Epithelial cell of proximal tubule (primary cell): ENCODE measurements at places on chromosomes 1 and 21. TPM values are rescaled to one million over a fixed set of nuclear protein-coding genes. Genes with fewer than 3 reads are reported as not detected.
A peak's percentile ranks its signal among the peaks of the same experiment; 100 is the strongest.

DNA sequence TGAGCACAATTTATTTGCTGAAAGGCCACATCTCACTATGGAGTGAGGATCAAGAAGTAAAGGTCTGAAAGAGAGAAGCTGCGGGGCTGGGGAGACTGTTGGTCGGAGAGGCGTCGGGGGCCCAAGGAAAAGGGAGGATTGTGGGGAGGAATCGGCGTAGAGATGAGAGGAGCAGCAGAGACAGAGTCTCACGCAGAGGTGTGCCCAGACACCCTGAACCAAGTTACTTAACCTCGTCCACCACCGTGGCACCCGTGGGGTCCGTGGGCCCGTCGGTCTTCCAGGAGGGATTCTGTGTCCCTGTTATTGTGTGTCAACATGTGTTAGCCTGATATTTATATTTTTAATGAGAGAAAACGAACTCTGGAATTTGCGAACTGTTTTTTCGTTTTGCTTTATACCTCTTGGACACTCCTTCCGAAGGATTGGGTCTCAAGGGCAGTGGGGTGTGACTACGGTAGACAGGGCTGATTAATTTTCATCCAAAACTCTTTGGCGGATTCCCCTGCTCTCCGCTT, 3.8 kb upstream of the NBPF1 start:
- no peak for DNase-seq

DNA sequence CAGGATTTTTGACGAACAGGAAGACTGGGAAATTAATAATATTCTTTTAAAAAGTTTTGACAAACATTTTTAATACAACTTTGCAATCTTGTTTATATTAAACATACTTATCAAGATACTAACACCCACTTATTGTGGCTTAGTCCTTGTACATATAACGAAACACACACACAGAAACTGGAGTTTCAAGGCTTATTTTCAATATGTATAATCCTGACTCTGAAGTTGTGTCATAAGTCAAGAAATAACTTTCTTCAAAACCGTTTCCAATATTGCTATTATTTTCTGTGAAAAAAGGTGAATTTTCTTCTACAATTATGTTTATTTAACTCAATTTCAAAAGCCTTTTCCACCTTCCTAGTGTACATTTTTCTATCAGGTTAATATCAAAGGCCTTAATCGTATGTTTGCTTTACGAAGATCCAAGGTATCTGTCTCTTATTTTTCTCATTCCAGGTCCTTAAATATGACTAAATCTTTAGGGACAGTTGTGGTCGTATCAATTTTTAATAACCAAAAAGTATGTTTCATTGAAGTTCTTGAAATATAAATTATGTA, 1.8 kb downstream of the CDKN2C start:
- DNase-seq = no peak

DNA sequence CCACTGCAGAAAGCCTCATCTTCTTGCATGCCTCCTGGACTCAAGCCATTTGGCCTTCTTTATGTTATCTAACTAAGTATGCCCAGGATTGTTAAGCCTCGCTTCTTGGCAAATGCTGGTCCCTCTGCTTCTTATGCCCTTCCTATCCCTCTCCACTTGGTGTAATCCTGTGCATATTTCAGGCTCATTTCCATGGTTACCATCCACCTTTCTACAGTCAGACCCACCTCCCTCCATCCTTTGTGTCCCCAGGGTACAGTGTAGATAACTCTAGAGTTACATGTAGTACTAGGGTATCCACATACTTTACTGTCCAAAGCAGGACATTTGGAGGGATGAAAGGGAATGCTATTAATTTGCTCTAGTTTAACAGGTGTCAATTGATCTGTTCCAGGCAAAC, 6.5 kb upstream of the RNF19B start:
- DNase-seq = no peak

DNA sequence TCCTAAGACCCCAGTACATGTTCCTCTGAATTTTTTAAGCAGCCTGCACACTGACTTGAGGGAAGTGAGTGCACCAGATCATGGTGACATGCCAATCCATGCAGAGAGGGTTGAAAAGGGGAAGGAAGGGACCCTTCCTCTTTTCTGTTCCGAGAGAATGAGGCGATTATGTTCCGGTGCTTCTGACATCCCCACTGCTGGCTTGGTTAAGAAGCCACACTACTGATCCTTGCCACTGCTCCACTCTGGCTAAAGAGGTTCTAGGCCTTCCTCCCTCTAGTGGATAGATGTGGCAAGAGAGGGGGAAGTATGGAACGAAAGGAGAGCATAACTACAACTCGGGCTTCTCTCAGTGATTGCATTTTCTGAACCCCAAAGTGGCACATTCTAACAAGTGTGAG, 1.8 kb upstream of the CYB5R1 start:
- no peak for DNase-seq

GRCh38 chr1:206464456-206464964, 5.8 kb upstream of the IKBKE start:
- peak; percentile 65 for DNase-seq

GRCh38 chr21:37001441-37001840, 5.1 kb upstream of the RIPPLY3 start:
- no peak for DNase-seq

DNA sequence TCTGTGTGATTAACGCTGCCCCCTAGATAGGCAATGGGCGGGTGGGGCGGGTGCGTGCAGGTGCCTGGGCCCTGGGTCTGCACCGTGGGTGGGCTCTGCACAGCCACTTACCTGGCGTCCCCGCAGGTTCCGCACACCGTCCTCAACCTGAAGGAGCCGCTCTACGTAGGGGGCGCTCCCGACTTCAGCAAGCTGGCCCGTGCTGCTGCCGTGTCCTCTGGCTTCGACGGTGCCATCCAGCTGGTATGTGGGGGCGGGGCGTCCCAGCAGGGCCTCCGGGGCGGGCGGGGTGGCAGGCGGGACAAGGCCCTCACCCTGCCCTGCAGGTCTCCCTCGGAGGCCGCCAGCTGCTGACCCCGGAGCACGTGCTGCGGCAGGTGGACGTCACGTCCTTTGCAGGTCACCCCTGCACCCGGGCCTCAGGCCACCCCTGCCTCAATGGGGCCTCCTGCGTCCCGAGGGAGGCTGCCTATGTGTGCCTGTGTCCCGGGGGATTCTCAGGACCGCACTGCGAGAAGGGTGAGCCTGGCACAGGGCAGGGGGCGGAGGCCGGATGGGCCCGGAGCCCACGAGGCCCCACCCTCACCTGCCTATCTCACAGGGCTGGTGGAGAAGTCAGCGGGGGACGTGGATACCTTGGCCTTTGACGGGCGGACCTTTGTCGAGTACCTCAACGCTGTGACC, 22.8 kb downstream of the RNF223 start:
- DNase-seq = no peak

GRCh38 chr1:41200728-41201127, 41.4 kb downstream of the SCMH1 start:
- DNase-seq = no peak

DNA sequence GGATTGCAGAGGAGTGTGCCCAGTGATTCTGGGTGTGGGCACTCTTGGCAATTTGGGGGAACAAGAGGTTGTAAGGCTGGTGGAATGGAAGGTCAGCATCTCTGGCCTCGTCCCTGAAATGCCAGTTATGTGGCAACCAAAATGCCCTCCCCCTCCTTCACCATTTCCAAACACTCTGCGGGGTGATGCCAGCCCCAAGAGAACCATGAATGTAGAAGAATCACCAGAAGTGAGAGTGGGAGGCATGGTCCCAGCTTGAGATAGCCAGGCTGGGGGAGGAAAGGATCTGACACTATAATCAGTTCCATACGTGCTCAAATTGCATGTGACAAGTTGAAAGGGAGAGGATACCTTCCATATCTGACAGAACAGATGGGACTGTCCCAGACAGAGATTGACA, 88.7 kb upstream of the EDN2 start:
- DNase-seq = no peak

- DNase-seq = no peak
Measured at GRCh38 chr1:95309031-95309471, 75.0 kb downstream of the RWDD3 start.

- no peak for DNase-seq
Measured at GRCh38 chr1:45198185-45198584, 8.2 kb downstream of the ZSWIM5 start.

Gene F11R
- total RNA-seq = 42.2 and 57.8 TPM in 2 replicates

Gene SLC5A9
- not detected in 2 replicates for total RNA-seq

Gene LCE2C
- not detected in 2 replicates for total RNA-seq

Gene ASTN1
- total RNA-seq = 0.23 TPM in 1 of 2 replicates, not detected in the other

Gene PYHIN1
- total RNA-seq = not detected in 2 replicates
